Stimulated activated CD4-positive, alpha-beta T cell treated with anti-CD3 and anti-CD28 coated beads, Interleukin-1b, Interleukin-23, amount 100 ng/mL, for 4 hours (primary cell): ENCODE measurements at places on chromosomes 7 and 10.

GRCh38 chr7:25982684-25983083 lies 169.3 kb upstream of the NFE2L3 start:
- no peak for DNase-seq

DNA sequence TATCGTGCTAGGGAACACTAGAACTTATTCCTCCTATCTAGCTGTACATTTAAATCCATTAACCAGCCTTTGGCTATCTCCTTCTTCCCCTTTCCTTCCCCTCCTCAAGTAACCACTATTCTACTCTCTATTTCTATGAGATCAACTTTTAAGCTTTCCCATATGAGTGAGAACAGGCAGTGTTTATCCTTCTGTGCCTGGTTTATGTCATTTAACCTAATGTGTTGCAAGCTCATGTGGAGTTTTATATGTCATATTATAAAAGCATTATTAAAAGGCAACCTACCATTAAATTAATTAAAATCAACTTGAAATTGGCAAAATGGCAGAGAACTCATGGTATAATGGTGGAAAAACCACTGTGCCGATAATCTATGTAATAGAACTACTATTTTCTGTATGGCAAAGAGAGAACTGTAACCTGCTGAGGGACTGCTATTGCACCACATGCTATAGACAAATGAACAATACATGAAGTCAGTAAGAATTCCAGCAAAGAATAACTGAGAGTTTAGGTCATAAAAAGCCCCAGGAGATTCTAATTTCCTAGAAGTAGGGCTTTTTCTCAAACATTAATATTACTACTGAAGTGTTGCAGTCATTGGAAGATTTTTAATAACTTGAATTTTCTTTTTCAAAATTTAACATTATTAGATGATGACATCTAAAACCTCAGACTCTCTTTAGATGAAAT lies 81.8 kb downstream of the LRRN3 start:
- no peak for DNase-seq

GRCh38 chr10:12888470-12888869 lies 113.0 kb downstream of the CCDC3 start:
- no peak for DNase-seq

- DNase-seq: no peak
Measured at GRCh38 chr10:44427479-44427878, 42.6 kb upstream of the CXCL12 start.

GRCh38 chr7:101746314-101746713 lies 71.1 kb upstream of the CUX1 start:
- no peak for DNase-seq

GRCh38 chr10:120428754-120429153 lies 28.3 kb upstream of the PLPP4 start:
- DNase-seq: no peak

GRCh38 chr7:44963364-44964290 lies 15.2 kb downstream of the MYO1G start:
- no peak for DNase-seq

DNA sequence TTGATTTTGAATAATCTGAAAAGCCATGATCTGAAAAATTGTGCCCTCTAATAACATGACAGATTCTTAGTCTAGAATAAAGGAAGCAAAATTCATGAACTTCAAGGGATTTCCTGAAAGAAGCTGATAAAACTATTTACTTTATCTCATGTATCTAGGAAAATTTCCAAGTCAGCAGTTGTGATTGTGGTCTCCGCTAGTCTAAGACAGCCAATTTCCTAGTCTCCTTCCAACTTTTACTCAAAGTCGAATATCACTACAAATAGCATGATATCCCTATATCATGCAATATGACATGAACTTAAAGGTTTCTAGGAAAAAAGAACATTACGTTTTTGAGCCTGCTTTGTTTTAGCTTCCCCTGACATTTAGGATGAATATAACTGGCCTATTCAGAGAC lies 202.1 kb upstream of the GHITM start:
- DNase-seq: no peak
